ENCODE measurements at places on chromosomes 13 and 19.

DNA sequence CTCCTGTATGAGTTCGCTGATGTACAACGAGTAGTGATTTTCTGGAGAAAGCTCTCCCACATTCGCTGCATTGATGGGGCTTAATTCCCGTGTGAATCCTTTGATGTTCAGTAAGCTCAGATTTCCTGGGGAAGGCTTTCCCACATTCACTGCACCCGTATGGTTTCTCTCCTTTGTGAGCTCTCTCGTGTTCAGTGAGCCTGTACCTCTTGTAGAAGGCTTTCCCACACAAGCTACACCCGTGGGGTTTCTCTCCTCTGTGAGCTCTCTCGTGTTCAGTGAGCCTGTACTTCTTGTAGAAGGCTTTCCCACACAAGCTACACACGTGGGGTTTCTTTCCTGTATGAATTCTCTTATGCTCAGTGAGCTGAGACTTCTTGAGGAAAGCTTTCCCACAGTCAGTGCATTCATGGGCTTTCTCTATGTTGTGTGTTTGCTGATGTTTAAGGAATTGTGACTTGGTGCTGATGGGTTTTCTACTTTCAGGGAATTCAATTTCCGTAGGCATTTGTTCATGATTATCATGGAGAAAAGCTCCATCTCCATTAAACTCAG, 3.5 kb upstream of the ZNF577 start:
- DNase-seq = no peak

- DNase-seq = no peak
These were observed 107.8 kb downstream of the ELF1 start for GRCh38 chr13:40911341-40911740.

GRCh38 chr13:27172495-27172842, 858 bp upstream of the USP12 start:
- DNase-seq = peak; percentile 31

- no peak for DNase-seq
These were observed 24.1 kb upstream of the CASP14 start for GRCh38 chr19:15025217-15025616.

GRCh38 chr13:113758651-113759524, at the start of gene TMEM255B:
TSS of gene TMEM255B (plus strand) at chr13:113759226. CDS start at chr13:113759270, 44 bp downstream.
- peak; percentile 98 for DNase-seq

- no peak for DNase-seq
These were observed 175.2 kb downstream of the PAN3 start for GRCh38 chr13:28313579-28313978.

DNA sequence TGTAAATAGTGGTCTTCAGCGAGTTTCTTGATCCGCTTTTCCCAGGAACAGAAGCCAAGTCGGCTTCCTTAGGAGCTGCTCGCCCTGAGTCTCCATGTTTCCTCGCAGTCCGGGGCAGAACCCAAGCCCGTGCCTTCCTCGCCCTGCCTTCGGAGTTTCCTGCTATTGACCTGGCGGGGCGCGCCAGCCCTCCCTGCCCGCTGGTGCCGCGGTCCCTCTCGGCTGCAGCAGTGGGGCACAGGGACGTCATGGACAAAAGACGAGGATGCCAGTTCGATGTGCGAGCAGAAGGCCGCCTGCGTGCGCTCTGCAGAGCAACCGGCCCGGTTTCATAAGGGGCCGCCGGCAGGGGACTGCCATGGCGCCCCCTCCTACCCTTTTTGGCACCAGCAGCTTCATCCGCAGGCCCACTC, 156.6 kb downstream of the TM9SF2 start:
- DNase-seq = peak; percentile 25

DNA sequence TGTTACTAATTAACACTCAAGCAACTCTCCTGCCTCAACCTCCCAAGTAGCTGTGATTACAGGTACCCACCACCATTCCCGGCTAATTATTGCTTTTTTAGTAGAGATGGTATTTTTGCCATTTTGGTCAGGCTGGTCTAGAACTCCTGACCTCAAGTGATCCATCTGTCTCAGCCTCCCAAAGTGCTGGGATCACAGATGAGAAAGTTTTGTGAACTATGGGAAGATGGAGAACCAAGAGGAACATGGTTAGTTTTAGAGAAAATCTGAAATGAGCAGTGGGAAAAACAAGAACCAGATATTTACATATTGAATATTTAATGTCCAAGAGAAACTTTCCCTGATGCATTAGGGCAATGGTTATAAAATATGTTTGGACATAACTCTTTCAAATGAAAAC, 863.6 kb upstream of the MIR17HG start:
- no peak for DNase-seq

DNA sequence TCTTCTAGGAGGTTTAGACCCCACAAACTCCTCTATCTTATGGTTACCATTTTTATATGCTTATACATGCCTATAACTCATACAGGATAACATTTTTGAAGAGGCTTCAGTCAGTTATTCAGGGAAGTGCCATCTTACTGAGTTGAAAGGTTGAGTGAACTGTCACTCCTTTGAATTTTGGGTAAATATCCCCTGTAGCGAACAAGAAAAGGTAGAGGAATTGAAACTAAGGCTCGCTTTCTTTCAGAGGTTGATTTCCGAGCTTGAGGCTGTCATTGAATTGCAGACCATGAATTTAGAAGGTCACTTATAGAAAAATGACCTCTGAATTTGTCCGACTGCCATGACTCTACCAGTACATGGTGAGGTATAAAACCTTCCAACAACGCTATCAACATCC, 35.1 kb downstream of the MICU2 start:
- no peak for DNase-seq

DNA sequence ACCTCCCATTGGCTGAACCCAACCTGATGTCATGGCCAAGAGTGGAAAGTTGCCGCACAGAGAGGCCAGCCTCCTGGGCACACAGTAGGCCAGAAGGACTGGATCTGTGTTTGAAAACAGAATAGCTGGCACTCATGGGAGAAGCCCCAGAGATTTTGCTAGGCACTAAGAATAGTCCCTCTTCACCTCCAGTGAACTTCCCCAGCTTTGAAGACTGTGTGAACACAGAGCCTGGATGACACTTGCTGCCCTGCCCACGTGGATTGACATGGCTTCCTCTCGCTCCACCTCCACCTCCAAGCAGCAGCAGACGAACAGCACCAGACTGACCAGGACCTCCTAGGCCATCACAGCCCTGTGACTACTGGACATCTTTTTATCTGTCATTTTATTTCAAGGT, 37.9 kb upstream of the KL start:
- no peak for DNase-seq

GRCh38 chr13:94660695-94661326, 51.5 kb downstream of the SOX21 start:
- DNase-seq = no peak

DNA sequence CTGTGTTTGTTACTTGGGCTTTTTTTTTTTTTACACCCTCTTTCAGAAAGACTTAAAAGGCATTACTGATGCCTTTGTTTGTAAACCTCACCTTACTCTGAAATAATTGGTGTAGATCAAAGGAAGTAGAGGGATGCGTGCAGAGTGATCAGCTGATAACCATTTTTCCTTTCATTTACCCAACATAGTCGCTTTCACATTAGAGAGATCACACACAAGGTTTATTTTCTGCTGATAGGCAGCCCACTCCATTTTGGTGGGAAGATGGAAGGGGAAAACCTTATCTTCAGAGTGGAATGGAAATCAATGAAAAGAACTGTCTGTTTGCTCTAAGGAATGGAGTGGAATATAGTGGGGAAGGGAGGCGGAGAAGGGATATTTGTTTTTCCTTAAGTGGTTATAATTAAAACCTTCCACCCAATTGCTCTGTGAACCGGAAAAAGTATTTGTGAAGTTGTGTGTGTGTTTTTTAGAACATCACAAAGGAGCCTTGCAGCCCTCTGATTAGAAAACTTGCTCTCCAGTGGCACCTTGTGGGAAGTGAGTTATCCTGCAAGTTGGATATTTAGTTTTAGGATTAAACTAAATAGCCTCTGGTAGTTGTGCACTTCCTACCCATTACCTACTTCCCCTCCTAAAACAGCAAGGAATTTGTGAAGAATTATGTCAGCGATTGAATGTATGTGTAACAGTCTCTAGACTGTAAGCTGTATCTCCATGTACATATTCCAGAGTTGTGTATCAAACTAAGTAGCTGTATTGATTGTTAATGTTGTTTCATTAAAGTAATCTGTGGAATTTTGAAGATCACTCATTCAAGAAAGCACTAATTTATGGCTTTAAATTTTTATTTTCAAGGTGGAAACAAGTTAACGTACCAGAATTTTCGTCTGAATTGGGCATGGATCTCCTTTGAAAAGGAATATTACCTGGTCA, 76.8 kb downstream of the FREM2 start:
- peak; percentile 8 for DNase-seq

- DNase-seq = peak; percentile 62
These were observed 83.1 kb downstream of the ALOX5AP start for GRCh38 chr13:30818323-30818960.

- DNase-seq = no peak
These were observed 288.1 kb downstream of the MTUS2 start for GRCh38 chr13:29108068-29108786.

DNA sequence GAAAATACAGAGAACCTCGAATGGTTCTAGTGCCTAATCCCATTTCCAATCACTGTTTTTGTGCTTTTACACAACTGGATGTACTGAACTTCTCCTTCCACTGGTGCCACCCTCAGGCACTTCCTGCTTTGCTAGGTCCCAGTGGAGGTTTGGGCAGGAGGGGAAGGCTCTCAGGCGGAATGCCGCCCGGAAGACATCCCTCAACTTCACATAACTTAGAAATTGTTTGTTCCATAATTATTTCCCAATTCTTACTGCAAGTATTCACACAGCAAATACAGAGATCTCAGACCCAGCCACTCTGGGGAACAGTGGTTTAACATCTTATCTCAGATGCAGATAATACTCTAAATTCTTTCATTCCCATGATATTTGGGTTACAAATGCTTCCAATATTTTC, 195.7 kb upstream of the IPO5 start:
- no peak for DNase-seq

- no peak for DNase-seq
These were observed 69.7 kb downstream of the SLC7A1 start for GRCh38 chr13:29525757-29526156.

Measured in AG08396 (cell line).